ENCODE measurements at places on chromosomes 5 and 9.

DNA sequence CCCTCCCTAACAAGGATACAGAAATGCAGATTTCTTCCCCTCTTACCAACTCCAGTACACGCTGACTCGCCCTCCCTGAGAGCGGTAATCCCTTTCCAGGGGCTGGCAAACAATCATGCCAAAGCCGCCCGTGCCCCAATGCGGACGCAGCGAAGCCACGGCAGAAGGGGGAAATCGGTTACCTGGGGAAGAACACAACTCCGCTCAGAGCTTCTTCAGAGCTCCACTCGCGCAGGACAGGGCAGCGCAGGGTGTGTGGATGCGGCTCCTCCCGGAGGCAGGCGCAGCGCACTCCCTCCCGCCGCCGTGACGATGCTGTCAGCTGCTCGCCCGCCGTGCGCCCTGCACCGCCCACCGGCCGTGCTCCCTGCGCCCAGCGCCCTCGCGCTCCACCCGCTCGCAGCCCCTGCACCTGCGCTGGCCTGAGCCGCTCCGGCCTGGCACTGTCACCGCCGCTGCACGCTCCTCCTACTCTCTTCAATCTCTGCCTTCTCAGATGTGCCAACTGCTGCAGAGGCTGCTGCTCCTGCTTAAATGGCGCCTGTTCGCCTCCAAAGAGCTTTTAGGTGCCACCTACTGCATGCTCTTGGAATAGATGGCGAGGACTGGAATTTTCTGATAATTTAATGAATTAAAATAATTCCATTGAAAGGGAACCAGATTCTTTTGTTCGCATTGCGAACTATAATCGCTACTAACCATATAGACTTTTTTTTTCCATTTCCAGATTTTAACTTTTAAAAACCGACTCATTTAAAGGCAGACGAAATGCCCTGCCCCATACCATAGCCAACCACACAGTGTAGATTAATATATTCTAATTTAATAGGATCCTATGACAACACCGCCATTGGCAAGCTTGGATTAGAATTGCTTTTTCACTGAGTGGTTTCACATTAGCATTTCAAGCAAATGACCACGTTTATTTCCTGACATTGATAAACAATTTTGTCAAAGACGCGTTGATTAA, at the start of gene DIRAS2:
Gene DIRAS2 (minus strand): TSS at position 255 of the 970 bp plus-strand sequence. CDS start 28,997 bp downstream, outside the sequence.
- peak; percentile 66 for DNase-seq

GRCh38 chr5:35214051-35214450, 16.2 kb downstream of the PRLR start:
- DNase-seq: no peak

DNA sequence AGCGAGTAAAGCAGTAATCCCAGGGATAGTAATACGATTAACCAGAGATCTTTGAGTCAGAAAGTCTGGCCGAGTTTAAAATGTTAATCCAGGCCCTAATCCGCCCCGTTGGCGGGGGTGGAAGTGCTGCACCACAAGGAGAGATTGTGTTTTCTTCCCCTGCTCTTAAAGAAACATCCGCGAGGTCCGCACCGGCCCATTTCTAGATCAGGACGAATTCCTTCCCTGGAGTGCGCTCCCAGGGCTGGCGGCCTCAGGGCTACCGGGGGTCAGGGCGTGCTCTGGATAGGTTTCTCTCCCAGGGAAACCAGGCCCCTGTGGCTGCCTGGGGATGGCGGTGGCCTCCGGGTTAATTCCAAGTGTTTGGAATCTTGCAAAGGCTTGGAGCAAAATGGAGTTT, 9.3 kb upstream of the NEUROG1 start:
- no peak for DNase-seq

DNA sequence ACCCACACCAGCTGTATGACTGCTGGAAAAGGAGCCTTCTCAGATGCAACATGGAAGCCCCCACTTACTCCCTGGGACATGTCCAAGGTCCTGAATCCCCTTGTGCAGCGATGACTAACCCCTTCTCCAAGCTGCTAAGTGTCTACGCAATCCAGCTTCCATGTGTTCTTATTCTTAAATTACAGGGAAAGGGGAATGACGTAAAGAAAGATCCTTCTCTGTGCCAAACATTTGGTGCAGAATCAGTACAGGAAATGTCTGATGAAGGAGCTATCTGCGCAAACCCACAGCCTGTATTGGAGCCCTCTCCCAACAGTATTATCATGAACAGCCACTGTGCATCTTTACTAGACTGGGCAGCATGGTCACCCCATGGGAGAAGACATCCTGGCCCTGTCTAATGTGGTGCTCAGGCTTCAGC, 183.2 kb downstream of the FRMD3 start:
- peak; percentile 58 for DNase-seq

DNA sequence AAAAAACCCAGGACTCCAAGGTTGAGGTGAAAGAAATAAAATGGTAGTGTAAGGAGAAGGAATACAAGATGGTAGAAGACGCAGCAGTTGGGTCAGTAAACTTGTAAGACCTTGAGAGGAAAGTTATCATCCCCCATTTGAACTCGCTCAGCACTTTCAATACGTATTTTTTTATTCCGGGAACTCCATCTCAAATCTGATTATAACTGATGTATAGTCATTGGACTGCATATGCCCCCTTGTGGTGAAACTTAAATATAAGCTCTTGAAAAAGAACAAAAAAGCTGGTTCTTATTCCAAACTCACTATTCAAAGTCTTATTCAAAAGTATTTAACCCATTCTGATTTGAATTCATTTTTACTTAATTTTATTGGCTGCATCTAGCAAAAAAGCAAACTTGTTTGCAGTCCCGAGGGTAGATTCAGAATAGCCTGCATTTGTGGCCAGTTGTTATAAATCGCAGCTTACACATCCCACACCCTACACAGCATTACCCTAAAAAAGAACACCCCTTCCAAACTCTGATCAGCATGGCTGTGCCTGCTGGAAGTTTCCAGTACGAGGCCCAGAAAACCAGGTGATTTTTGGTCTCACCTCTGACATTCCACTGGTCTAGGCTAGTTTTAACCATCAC, 118.0 kb downstream of the ESM1 start:
- peak; percentile 67 for DNase-seq

DNA sequence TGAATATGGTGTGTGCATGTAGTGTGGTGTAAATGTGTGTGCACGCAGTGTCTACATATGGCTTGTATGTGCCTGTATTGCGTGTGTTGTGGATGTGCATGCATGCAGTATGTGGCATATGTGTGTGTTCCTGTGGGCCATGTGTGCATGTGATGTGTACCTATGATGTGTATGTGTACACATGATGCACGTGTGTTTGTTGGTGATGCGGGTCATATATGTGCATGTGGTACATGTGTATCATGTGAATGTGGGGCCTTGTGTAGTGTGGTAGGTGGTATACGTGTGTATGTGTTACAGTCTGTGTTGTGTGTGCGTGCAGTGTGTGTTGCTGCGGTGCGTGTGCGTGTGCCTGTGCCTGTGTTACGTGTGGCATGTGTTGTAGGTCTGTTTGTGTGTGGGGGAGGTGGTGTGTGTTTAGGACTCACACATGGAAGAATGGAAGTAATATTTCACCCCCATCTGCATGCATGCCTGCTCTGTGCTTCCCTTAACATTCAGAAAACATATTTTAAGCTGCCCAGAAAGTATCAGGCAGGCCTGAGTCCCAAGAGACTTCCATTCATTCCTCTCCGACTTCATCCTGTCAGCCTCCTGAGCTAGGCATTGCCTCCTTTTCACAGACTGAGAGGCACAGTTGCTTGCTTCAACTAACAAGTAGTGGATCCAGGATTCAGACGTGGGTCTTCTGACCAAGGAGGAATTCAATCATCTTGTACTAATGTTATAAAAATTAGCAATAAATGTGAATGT, 55.4 kb upstream of the RUFY1 start:
- DNase-seq: peak; percentile 31

DNA sequence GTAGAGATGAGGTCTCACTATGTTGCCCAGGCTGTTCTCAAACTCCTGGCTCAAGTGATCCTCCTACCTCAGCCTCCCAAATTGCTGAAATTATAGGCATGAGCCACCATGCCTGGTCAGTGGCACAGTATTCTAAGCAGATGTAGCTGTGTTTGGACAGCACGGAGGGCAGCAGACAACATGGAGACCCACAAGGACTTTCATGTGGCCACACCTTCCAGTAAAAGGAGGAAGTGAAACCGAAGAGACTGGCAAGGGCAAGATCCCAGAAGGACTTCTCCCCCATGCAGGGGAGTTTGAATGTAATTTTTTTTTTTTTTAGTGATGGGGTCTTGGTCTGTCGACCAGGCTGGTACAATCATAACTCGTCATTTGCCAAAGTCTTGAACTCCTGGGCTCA, 172.2 kb downstream of the TRPM3 start:
- no peak for DNase-seq

DNA sequence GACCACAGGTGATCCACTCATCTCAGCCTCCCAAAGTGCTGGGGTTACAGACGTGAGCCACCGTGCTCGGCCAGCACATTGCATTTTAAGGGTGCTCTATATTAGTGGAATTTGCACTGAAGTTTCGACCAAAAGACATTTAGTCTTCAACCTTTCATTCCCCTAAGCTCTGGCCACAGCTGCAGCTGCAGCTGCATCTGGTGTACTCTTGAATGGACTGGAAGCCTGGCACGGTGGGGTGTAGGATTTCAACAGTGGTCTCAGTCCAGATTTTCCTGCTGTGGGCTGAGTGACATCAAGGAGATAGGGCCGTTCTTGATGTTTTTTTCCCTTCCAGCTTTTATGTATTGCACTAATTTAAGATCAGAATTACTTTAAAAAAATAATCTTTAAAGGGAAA, 255.2 kb downstream of the PDZD2 start:
- DNase-seq: no peak

GRCh38 chr5:141757402-141757801, 75.4 kb upstream of the ARAP3 start:
- peak; percentile 57 for DNase-seq

DNA sequence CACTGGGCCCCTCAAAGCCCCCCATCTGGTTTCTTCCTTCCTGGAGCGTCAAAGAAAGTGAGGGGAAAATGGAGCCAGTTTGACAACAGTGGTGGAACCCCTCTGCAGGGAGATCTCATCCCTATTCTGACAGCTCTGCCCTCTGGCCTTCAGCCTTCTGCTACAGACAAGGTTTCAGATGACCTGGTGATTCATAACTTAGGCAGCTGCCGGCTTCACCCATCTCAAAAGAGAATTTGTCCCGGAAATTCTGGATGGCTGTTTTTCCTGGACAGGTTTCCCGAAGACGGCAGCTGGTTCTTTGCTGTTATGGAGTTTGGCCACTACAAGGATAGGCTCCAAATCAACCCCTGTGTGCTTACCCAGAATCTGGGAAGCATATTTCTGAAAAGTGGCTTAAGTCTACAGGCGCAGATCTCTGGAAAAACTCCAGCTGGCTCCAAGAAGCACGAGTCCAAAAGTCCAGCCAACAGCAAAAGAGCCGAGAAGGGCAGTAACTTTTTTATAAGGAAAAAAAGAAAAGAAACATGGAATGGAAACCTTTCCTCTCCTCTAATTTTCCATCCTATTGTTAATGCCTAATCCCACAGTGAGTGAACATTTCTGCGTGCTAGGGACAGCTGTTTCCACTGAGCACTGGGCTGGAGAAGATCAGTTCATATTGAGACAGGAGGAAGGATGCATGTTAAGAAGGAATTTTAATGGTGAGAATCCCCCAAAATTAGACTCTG, 54.5 kb downstream of the ZNF366 start:
- DNase-seq: peak; percentile 86

DNA sequence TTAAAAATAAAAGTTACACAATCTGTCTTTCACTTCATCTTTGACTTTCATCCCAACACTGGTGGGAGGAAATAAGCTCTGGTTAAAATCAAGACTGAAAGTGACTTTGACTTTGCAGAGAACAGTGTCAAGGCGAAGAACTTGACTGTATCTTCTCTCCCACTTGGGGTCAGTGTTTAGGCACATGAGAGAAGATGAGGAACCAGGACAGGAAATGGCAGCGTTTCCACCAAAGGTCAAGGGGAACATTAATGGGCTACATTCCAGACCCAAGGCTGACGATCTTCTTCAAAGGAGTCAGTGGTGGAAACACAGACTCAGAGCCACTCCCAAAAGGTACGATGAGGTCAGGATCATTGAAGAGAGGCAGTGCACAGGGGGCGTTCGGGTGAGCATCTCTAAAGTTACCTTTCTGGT, 409.5 kb downstream of the ARHGEF28 start:
- DNase-seq: peak; percentile 73

DNA sequence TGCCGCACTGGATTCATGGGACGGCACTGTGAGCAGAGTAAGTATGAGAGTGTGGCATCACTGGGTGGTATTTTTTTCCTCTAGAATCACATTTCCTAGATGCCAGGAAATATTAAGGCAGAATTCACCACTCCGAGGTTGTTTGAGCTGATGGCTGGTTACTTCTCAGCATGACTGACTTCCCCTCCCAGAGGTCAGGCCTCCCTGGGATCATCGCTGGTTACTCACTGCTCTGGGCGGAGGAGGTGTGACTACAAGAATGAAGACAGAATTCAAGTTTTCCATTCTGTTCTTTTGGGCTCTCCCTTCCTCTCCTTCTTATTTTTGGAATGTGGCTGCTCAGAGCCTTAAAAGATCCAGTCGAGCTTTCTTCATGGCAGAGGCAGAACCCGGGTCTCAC, 76.6 kb upstream of the PRRC1 start:
- peak; percentile 45 for DNase-seq

- DNase-seq: no peak
Measured at GRCh38 chr5:125109816-125110215, 363.4 kb upstream of the ZNF608 start.

- DNase-seq: no peak
Measured at GRCh38 chr9:100466171-100466828, 6.6 kb upstream of the TMEFF1 start.
